ENCODE measurements at places on chromosomes 6 and 20.
A peak's percentile ranks its signal among the peaks of the same experiment; 100 is the strongest.

DNA sequence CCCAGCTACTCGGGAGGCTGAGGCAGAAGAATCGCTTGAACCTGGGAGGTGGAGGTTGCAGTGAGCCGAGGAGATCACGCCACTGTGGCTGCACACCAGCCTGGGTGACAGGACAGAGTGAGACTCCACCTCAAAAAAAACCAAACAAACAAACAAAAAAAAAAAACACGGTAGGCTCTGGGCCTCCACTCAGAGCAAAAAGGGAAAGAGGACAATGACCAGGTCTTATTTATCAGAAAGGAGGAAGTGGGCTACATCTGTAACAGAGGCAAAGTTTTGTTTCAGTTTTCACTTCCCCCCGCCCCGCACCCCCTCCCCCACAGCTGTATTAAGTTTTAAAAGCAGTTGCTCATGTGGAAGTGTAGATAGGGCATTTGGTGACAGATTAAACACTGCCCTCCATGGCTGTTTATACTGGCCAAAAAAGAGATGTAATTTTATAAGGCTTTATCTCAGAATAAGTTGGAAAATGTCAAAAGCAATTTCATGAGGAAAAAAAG is 114.6 kb downstream of the RCAN2 start:
- no peak for DNase-seq

DNA sequence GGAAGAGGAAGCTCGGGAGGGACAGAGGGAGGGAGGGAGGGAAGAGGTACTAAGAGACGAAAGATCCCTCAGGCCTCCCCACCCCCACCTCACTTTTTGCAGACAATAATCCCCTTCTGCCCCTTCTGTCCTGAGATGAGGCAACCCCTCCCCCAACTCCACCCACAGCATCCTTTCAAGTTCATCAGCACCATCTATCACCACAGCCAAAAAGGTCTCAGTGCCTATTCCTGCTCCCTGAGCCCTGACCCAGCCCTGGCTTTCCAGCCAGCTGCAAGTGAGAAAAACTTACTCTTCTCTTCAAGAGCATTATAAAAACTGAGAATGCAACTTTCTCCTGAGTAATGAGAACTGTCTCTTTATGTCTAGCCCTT is 133.2 kb upstream of the LRFN2 start:
- no peak for DNase-seq

DNA sequence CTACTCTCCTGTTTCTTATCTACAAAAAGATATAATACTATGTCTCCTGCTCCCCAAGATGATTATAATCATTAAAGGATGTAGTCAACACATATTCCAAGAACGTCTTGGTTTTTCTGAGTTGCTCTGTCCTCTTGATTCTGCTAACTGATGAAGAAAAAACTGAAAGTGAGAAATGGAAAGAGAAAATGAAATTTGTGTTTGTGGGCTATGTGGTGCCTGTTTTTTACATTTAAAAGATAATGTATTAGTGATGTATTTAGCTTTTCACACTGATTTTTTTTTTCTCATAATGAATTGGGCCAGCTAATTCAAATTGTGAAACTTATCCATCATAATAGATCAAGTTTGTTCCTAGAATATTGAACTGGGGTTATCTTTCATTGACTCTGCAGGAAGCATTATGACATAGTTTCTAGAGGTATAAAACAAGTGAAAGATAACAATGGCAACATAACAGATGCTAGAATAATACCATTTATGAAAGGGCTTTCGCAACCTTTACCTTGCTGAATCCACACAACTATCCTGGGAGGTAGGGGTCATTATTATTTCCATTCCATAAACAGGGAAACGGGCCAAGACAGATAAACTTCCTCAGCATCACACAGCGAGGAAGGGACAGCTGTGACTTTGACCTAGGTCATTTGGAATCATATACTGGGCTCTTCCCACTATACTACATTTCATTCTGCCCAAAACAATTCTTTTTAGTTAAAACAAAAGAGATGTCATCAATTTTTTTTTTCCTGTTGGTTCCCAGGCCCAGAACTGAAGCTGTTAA is 336.7 kb downstream of the GJA1 start:
- no peak for DNase-seq

- DNase-seq, result no peak
Observed at GRCh38 chr20:31547720-31548298, 33.6 kb downstream of the HM13 start.

- no peak for DNase-seq
Observed at GRCh38 chr6:14524319-14524718, 406.7 kb downstream of the CD83 start.

GRCh38 chr6:161076181-161076677 is 84.7 kb downstream of the MAP3K4 start:
- peak; percentile 61 for DNase-seq

- DNase-seq, result no peak
Observed at GRCh38 chr6:15502446-15503345, 160.1 kb downstream of the DTNBP1 start.

GRCh38 chr6:79544299-79544927 is 7.2 kb upstream of the LCA5 start:
- no peak for DNase-seq

DNA sequence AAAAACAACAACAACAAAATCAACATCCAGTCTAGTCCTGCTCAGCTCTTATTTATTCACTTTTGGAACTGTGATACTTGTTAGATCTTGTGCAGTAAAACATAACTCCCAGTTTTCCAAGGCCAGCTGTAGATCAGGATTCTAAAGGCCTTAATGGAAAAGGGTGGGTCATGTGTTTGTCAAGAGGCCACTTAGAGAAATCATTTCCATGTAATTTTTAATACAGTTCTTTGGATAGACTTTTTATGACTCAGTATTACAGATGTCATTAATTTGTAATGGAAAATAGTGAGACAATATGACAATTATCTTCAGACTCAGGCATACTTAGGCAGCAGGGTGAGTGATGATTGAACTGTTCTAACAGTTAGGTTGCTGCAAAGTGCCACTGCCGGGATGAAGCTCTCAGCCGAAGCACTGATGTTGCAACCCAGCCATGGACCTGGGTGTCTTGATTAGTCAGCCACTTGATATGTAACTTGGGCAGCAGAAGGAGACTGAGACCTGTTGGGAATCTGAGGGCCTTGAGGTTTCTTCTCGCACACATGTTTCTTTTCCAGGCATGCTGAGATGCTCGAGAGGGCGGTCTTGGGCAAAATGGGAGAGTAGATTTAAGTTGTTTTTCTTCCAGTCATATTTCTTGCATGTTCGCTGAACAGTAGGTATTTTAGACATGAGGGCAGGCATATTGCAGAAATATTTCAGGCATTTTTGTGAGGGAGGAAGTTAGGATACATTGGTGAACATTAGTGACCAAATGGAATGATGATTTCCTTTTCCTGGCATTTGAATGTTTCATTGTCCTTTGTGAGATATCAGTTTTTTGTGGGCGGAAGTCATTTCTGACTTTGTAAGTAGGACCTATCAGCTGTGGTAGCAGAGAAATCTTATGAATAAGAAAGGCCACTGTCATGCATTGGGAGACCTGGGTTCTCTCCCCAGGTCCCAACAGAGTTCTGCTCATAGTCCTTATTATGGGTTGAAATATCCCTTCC is 52.3 kb downstream of the SLX4IP start:
- no peak for DNase-seq

- no peak for DNase-seq
Observed at GRCh38 chr6:42841844-42842584, 37.4 kb upstream of the RPL7L1 start.

GRCh38 chr6:107716688-107717089 is 107.4 kb downstream of the SCML4 start:
- peak; percentile 91 for DNase-seq

DNA sequence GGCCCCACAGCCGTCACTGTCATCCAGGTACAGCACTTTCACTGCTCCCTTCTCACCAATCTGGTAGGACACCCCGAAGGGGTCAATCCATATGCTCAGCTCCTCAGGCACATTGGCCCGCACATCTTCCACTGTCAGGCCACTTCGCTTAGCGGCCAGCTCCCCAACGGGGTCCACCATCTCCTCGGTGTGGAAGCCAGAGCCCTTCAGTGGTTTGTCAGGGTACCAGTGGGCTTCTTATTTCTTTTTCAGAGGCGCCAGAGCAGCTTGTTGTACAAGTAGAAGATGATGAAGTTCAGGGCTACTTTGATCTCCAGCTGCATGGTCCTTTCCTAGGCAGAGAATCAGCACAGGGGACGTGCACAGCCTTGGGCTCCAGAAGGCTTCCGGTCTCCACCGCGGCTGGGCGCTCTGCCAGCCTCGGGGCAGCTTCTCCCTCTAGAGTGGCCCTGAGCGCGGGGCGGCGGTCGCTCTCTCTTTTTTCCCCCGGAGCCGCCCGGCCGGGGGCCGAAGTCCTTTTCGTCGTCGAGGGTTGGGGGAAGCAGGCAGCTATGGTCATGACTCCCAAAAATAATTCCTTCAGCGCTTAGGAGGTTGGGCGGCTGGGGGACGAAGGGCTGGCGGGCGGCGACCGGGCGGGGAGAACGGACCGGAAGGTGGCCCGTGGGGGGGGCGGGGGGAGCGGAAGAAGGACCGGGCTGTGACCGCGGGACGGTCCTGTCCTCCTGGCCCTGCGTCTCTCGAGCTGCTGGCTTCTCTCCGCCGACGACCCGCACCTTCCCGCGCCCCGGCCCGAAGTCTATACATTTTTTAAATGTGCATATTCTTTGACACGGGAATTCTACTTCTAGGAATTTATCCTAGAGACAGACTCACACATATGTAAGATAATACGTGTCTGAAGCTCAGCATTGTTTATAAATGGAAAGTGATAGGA is 6.5 kb upstream of the ZSCAN9 start:
- DNase-seq, result no peak

GRCh38 chr20:48821261-48821920 is 6.4 kb downstream of the PREX1 start:
- DNase-seq, result peak; percentile 30

DNA sequence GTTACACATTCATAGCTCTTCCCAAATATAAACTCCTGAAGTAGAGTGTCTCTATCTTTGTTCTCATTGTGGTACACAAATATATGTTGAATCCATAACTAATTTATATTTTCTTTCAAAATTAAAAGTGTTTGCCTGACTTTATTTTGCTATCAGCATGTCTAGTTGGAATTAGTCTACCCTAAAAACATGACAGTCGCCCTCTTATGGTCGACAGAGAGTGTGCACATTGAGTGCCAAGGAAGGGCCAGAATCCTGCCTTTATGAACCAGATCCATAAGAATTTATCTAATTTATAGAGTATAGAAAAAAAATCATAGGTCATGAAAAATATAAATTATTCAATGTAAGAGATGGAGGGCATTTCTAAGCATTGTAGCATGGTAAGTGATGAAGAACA is 12.3 kb upstream of the DEFB112 start:
- no peak for DNase-seq

DNA sequence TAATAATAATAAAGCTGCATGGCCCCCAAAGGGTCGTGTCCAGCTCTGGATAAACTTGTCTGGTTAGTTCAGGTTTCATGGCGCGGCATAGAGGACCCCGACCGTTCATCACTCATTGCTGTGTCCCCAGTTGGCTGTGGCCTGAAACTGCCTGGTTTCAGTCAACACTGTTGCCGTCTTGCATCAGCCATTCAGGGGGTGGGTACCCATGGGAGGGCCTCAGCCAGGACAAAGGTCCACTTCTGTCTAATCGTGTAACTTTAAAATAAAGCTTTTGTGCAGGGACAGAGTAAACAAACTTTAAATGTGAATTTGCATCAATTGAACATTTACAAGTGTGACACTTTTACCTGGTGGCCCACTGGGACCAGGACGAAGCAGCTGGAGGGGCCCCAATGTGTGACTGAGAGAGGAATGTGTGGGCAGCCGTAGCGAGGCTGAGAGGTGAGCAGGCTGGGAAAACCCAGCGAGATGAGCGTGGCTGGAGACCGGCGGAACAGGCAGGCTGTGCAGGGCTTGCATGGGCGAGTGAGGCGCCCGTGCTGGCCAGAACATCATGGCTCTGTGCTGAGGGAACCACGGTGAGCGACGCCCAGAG is 22.3 kb upstream of the UNC93A start:
- DNase-seq, result no peak

GRCh38 chr6:75333676-75334200 is 49.1 kb upstream of the TMEM30A start:
- no peak for DNase-seq

- no peak for DNase-seq
Observed at GRCh38 chr6:150702675-150703074, 103.0 kb downstream of the PLEKHG1 start.

GRCh38 chr6:27592481-27593199 is 119.7 kb upstream of the ZNF184 start:
- DNase-seq, result peak; percentile 3

- DNase-seq, result no peak
Observed at GRCh38 chr6:65671922-65672321, 35.1 kb downstream of the EYS start.

GRCh38 chr6:147384737-147385710 is 123.5 kb upstream of the SAMD5 start:
- no peak for DNase-seq

DNA sequence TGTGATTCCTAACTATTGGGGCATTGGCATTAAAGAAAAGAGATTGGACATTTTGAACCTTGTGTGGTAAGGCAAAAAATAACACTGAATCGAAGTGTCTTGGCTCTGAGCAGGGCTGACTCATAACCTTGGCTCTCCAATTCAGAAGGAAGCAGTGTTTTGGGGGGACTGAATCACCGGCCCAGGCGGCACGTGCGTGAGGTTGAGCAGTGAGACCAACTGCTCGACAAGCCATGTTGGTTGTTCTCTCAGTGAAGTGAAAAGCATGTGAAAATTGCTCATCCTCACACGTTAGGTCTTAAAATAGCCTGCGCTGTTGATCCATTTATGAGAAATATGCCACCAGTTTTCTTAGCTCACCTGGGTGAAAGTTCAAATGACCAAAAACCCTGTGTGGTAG is 137.8 kb upstream of the SPACA1 start:
- DNase-seq, result no peak

- no peak for DNase-seq
Observed at GRCh38 chr6:144690133-144690532, 405.0 kb downstream of the UTRN start.

DNA sequence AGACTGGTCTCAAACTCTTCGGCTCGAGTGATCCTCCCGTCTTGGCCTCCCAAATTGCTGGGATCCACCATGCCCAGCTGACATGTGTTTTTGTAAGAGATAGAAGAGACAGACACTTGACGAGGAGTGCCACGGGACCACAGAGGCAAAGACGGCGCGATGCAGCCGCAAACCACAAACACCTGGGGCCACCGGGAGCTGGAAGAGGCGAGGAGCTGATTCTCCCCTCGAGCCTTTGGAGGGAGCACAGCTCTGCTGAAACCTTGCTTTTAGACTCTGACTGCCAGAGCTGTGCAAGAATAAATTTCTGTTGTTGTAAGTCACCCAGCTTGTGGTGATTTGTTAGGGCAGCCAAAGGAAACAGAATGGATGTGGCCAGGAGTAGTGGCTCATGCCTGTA is 46.9 kb downstream of the TFAP2C start:
- no peak for DNase-seq

DNA sequence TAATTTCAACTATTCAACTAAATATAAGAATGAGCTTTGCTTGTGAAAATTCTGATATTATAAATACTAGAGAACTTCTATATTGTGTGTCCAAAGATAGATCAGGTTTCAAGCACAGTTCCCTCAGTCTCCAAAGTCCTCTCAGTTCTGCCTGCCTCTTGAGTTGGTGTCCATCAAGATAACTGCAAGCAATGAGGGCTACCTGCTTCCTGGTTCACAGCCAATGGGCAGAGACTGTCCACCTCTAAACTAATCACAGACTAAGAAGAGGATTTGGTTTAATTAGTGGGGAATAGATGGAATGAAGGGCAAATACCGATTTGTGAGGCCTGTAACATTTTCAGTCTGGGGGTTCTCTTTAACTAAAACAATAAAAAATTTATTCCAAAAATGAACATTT is 41.3 kb upstream of the LOC128125822 start:
- DNase-seq, result no peak
